ENCODE measurements at places on chromosomes 1 and 21. TPM values are rescaled to one million over a fixed set of nuclear protein-coding genes. Genes with fewer than 3 reads are reported as not detected.

Gene CLDN19
- not detected for total RNA-seq

Gene OR6N1
- not detected for total RNA-seq

Gene OR2L5
- not detected for total RNA-seq

Gene SERPINC1
- total RNA-seq, result 0.34 TPM

Gene SEMA6C
- 0.06 TPM for total RNA-seq

Gene CD1D
- total RNA-seq, result not detected

Gene ARHGAP30
- not detected for total RNA-seq

Gene GNG4
- total RNA-seq, result 4.2 TPM

DNA sequence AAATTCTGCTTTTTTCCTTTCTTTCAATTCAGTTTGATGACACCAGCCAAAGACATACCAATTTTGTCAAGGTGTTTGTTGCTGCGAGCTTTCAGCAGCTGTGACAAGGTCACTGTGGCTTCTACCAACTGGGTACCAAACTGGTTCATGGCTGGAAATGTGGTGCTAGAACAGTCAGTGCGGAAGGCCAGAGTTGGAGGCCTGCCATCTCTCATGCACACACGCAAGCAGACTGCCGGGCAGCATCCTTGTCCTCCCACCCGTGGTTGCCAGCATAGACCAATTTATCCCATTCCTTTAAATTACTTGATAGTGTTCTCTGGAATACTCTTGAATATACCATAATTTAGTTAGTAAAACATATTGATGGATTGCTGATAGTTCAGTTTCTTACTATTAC, 79.9 kb upstream of the GPR52 start:
- no peak overlapping the region for H3K27ac ChIP-seq
- H3K4me3 ChIP-seq, result no peak overlapping the region
- no peaks in the 10 kb centered on the region for H3K4me1 ChIP-seq
- no peak for DNase-seq
- no peaks in the 10 kb centered on the region for H3K36me3 ChIP-seq

GRCh38 chr21:44612029-44612486, at the start of gene KRTAP10-8:
Gene KRTAP10-8 (plus strand): TSS chr21:44612079. CDS start chr21:44612101, 22 bp downstream.
- H3K27me3 ChIP-seq, result peaks cover 9% of the 10 kb centered on the region
- no peaks in the 10 kb centered on the region for H3K4me1 ChIP-seq
- no peak within 1 kb of the TSS for H3K27ac ChIP-seq
- no peak within 1 kb of the TSS for H3K4me3 ChIP-seq
- DNase-seq, result no peak

DNA sequence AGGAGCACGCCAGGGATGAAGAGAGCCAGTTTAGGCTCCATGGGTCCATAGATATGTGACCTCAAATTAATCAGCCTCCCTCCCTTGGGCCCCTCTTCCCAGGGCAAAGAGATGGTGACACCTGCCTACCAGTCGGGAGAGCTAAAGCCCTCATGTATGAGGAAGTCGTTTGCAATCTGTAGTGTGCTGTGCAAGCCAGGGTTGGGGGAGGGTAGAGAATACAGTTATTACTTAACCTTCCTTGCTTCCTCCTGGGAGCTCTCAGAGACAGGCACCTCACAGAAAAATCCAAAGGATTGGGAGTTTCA, 4.0 kb downstream of the PGLYRP4 start:
- no peaks in the 10 kb centered on the region for H3K36me3 ChIP-seq
- no peak overlapping the region for H3K27ac ChIP-seq
- no peaks in the 10 kb centered on the region for H3K4me1 ChIP-seq
- H3K4me3 ChIP-seq, result no peak overlapping the region
- H3K27me3 ChIP-seq, result peaks cover 23% of the 10 kb centered on the region

GRCh38 chr1:237327061-237327460, 285.1 kb downstream of the RYR2 start:
- H3K27ac ChIP-seq, result no peak overlapping the region
- no peak overlapping the region for H3K4me3 ChIP-seq
- H3K27me3 ChIP-seq, result no peaks in the 10 kb centered on the region
- H3K36me3 ChIP-seq, result no peaks in the 10 kb centered on the region
- no peaks in the 10 kb centered on the region for H3K4me1 ChIP-seq
- no peak for DNase-seq

GRCh38 chr1:2091611-2092604, 41.7 kb downstream of the PRKCZ start:
- no peak overlapping the region for H3K4me3 ChIP-seq
- no peaks in the 10 kb centered on the region for H3K4me1 ChIP-seq
- no peaks in the 10 kb centered on the region for H3K36me3 ChIP-seq
- DNase-seq, result no peak
- no peak overlapping the region for H3K27ac ChIP-seq

- no peaks in the 10 kb centered on the region for H3K27me3 ChIP-seq
- DNase-seq, result no peak
- peaks cover 17% of the 10 kb centered on the region for H3K36me3 ChIP-seq
- no peak overlapping the region for H3K4me3 ChIP-seq
- H3K27ac ChIP-seq, result no peak overlapping the region
Measured at GRCh38 chr1:53277326-53277725, 39.0 kb upstream of the MAGOH start.

DNA sequence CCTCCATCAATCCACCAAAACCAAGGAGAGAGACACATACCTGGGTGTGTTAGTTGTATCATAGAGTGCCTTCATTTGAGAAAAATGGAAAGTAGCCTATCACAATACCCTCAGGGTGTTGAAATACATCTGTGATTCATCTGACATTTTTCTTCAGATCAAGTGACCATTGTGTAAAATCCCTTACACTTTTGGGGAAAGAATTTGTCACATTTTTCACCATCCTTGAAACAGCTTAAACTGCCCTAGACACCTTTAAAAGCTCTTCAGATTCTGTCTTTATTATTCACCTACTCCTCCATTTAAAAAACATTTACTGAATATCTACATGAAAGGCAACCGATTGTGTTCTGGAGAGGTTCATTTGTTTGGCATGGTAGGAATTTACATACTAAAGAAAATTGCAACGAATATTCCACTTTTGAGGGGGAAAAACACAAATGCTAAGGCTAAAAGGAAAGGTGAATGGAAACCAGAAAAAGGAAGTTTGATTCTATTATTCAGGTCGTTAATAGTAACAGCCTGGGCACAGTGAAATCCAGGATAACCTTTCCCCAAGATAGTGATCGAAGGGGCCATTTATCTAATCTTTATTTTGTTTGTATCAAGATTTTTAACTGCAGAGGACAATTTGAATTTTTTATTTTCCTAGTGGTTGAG, 70.4 kb upstream of the SAMSN1 start:
- H3K4me3 ChIP-seq, result no peak overlapping the region
- DNase-seq, result no peak
- H3K27ac ChIP-seq, result no peak overlapping the region
- no peaks in the 10 kb centered on the region for H3K36me3 ChIP-seq
- H3K27me3 ChIP-seq, result no peaks in the 10 kb centered on the region

GRCh38 chr1:164033782-164034181, 525.2 kb upstream of the PBX1 start:
- no peaks in the 10 kb centered on the region for H3K36me3 ChIP-seq
- no peaks in the 10 kb centered on the region for H3K4me1 ChIP-seq
- DNase-seq, result no peak
- no peak overlapping the region for H3K27ac ChIP-seq
- no peaks in the 10 kb centered on the region for H3K27me3 ChIP-seq

- H3K4me3 ChIP-seq, result no peak overlapping the region
- no peak for DNase-seq
- H3K27ac ChIP-seq, result no peak overlapping the region
- no peaks in the 10 kb centered on the region for H3K36me3 ChIP-seq
- H3K27me3 ChIP-seq, result no peaks in the 10 kb centered on the region
Measured at GRCh38 chr1:26017606-26018005, 4.0 kb upstream of the EXTL1 start.

- DNase-seq, result no peak
- no peaks in the 10 kb centered on the region for H3K36me3 ChIP-seq
- H3K4me3 ChIP-seq, result no peak overlapping the region
- H3K27me3 ChIP-seq, result peaks cover 38% of the 10 kb centered on the region
- H3K27ac ChIP-seq, result no peak overlapping the region
- H3K4me1 ChIP-seq, result no peaks in the 10 kb centered on the region
Measured at GRCh38 chr21:36688324-36688723, 10.6 kb upstream of the SIM2 start.

DNA sequence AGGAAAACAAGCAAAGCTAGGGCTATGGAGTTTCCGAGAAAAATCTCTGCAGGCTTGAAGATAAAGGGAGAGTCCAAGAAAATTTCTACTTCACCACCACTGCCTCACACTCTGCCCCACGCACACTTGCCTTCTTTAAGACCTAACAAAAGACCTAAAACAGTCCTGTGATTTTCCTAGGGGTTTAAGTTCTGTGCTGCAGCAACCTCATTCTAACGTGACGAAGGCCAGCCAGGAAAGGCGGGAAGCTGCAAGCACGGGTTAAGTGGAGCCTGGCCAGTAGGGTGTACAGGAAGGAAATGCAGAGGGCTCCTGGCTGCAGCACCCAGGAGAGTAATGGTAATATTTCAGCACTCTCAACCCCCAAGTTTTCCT, 1.5 kb downstream of the SPATA6 start:
- DNase-seq, result no peak
- no peak overlapping the region for H3K27ac ChIP-seq
- peaks cover 3% of the 10 kb centered on the region for H3K4me1 ChIP-seq
- H3K27me3 ChIP-seq, result no peaks in the 10 kb centered on the region
- no peaks in the 10 kb centered on the region for H3K36me3 ChIP-seq
- no peak overlapping the region for H3K4me3 ChIP-seq

GRCh38 chr1:221840511-221841243, 98.8 kb upstream of the DUSP10 start:
- H3K4me3 ChIP-seq, result no peak overlapping the region
- H3K4me1 ChIP-seq, result peaks cover 45% of the 10 kb centered on the region
- no peaks in the 10 kb centered on the region for H3K27me3 ChIP-seq
- no peaks in the 10 kb centered on the region for H3K36me3 ChIP-seq
- no peak for DNase-seq

- H3K36me3 ChIP-seq, result no peaks in the 10 kb centered on the region
- DNase-seq, result no peak
- H3K4me1 ChIP-seq, result no peaks in the 10 kb centered on the region
- no peaks in the 10 kb centered on the region for H3K27me3 ChIP-seq
- no peak overlapping the region for H3K27ac ChIP-seq
- no peak overlapping the region for H3K4me3 ChIP-seq
Measured at GRCh38 chr21:32543975-32544374, 41.3 kb downstream of the TCP10L start.

GRCh38 chr21:29656504-29657239, 283.1 kb downstream of the GRIK1 start:
- H3K4me1 ChIP-seq, result peaks cover 15% of the 10 kb centered on the region
- H3K36me3 ChIP-seq, result no peaks in the 10 kb centered on the region
- no peaks in the 10 kb centered on the region for H3K27me3 ChIP-seq
- DNase-seq, result peak; percentile 45

DNA sequence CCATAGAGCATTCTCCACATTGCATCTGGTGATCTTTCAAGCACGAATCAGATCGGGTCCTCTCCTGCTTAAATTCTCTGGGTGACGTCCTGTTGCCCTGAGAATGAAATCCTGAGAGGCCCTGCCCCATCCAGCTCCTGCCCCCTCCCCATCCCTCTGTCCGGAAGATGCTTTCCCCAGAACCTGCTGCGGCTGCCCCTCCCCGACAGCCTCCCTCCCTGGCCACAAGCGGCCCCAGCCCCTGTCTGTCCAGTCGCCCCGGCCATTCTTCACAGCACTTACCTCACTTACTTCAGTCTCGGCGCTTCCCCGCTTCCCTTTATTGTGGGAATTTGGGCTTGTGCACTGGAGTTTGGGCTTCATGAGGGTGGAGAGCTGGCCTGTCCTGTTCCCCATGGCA, 40.3 kb downstream of the TAS1R2 start:
- no peaks in the 10 kb centered on the region for H3K4me1 ChIP-seq
- no peak overlapping the region for H3K4me3 ChIP-seq
- no peak for DNase-seq
- no peaks in the 10 kb centered on the region for H3K36me3 ChIP-seq
- H3K27me3 ChIP-seq, result peaks cover 32% of the 10 kb centered on the region

GRCh38 chr1:101207891-101208290, 28.9 kb upstream of the S1PR1 start:
- no peak for DNase-seq
- no peaks in the 10 kb centered on the region for H3K27me3 ChIP-seq
- H3K4me3 ChIP-seq, result no peak overlapping the region
- no peaks in the 10 kb centered on the region for H3K36me3 ChIP-seq

- H3K4me1 ChIP-seq, result no peaks in the 10 kb centered on the region
- H3K4me3 ChIP-seq, result no peak overlapping the region
- no peak overlapping the region for H3K27ac ChIP-seq
- DNase-seq, result no peak
- no peaks in the 10 kb centered on the region for H3K27me3 ChIP-seq
- no peaks in the 10 kb centered on the region for H3K36me3 ChIP-seq
Measured at GRCh38 chr1:76891931-76892622, 24.8 kb downstream of the ST6GALNAC5 start.

- H3K4me1 ChIP-seq, result no peaks in the 10 kb centered on the region
- H3K36me3 ChIP-seq, result no peaks in the 10 kb centered on the region
- no peak overlapping the region for H3K4me3 ChIP-seq
- no peak for DNase-seq
Measured at GRCh38 chr1:204814166-204814884, 56.3 kb upstream of the NFASC start.

DNA sequence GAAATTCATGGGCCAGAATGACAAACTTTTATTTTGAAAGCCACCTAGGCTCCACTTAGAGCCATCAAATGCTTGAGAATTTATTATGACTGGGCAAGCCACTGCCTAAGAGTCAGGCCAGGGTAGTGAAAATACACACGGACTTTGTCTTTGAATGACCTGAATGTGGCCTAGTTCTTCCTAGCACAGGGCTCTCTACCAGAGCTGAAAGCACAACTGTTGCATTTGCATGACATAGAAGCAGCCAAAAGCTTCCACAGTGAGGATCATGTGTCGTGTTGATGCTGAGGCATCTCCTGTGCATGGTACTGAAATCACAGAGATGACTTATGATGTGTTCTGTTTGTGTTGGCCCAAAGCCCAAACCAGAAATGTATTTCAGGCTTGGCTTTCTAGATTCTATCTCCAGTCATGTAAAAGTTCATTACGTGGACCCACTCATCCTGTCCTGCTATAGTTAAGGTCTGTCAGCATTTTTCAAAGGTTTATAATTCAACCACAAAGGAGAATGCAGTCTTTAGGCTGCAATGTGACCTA, 164.0 kb upstream of the UBE2U start:
- H3K27me3 ChIP-seq, result no peaks in the 10 kb centered on the region
- no peaks in the 10 kb centered on the region for H3K36me3 ChIP-seq
- peak overlapping the region; percentile 67 for H3K27ac ChIP-seq
- H3K4me3 ChIP-seq, result no peak overlapping the region

DNA sequence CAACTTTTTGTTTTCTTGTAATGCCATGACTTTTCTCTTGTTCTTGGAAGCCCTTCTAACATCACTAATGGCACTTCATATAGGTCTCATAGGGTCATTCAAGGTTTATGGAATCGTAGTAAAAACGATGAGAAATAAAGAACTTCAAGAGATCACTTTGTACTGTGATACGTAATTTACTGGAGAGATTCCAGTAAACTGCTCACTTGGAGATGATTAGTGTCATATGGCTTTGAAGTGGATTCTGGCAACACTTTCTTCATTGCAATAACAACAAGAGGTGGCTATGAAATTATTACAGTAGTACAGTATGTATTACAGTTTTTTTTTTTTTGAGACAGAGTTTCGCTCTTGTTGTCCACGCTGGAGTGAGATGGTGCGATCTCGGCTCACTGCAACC, 103.4 kb downstream of the RUSC1 start:
- H3K27ac ChIP-seq, result no peak overlapping the region
- H3K36me3 ChIP-seq, result peaks cover 15% of the 10 kb centered on the region

Measured in SJSA1 (cell line).